Activated CD4-positive, CD25-positive, alpha-beta regulatory T cell treated with anti-CD3 and anti-CD28 coated beads, Interleukin-2, amount 50 U/mL, for 16 hours (primary cell): ENCODE measurements at places on chromosomes 4 and X.

GRCh38 chrX:120759685-120760084 is 116.0 kb downstream of the CT47B1 start:
- no peak for DNase-seq

DNA sequence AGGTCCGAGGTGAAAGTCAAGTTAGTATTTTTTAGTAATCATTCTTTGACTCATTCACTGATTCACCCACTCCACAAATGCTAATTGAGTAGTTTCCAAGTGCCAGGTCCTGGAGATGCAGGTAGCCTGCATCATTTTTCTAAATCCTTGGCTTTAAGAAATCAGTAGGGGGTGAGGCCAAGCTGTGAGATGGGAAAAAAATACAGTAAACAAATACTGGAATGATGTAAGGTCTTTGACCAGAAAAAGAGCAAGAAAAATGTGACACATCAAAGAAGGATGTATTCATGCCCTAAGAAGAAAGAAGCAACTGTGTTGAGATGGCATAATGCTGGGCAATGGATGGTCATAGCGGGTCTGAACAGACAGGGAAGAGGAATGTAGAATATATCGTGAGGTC is 1386.6 kb downstream of the PCDH7 start:
- no peak for DNase-seq

DNA sequence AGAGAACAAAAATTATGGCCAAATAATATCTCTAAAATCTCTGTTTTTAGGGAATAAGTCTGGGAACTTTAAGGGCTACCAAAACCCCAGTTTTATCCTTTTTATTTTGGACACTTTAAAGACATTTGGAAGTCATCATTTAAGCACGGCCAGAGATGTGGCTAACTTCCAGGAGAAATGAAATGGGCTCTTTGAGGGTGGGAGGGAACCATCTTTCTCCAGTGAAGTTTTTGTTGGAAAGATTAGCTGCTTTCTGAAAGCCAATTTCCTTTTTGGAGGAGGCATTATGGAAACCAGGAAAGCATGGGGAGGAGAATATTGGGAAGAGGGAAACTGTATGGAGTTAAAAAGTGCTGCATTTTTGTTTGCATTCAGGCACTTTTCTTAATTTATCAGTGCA is 4.8 kb downstream of the VSIG1 start:
- no peak for DNase-seq

DNA sequence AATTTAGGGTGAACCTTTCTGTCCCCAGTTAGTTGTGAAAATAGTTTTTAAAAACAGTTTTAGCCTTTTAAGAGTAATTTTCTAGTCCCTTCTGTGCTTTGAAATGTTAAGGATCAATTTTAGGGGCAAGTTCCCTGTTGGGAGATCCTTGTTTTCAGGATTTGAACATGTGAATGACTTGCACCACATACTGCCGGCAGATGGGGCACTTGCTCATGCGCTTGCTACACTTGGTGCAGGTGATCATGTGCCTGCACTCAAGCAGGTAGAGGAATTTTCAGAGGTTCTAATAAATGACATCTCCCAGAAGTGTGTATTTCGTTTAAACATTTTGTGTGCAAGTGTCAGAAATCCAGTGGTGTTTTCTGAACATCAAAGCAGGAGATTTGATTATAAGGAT is 195.9 kb downstream of the CHM start:
- DNase-seq, result no peak

DNA sequence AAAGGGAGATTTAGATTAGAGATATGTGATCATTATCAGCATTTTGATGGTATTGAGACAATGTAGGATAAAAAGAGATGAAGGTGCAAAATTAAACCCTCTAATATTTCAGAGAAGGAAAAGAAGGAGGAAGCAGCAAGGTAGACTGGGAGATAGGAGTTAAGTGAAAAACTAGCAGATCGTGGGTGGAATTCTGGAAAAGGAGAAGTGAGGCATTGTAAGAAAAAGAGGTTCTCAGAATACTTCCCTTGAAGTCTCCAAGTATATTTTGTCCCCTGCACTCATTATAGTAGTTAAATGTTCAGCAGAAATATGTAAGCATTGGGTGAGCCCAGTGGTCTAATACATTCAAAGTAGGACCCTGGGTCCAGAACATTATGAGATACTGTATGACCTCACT is 30.3 kb downstream of the COPS4 start:
- no peak for DNase-seq

- no peak for DNase-seq
These were observed 171.4 kb downstream of the ARHGEF9 start for GRCh38 chrX:63613531-63614028.

GRCh38 chr4:8922481-8922880 is 50.8 kb upstream of the HMX1 start:
- no peak for DNase-seq
